ENCODE measurements at places on chromosomes 12 and 14. TPM values are rescaled to one million over a fixed set of nuclear protein-coding genes. Genes with fewer than 3 reads are reported as not detected.
A peak's percentile ranks its signal among the peaks of the same experiment; 100 is the strongest.

ZFYVE26 gene
- 22.8 TPM for total RNA-seq

NRXN3 gene
- not detected for total RNA-seq

SERPINA10 gene
- not detected for total RNA-seq

- no peak for DNase-seq
Measured at GRCh38 chr12:75694534-75695268, 183.3 kb upstream of the KRR1 start.

- no peak for DNase-seq
Measured at GRCh38 chr12:120468821-120469449, 613 bp downstream of the SRSF9 start.

- peak; percentile 63 for DNase-seq
Measured at GRCh38 chr12:76346798-76347420, 1.3 kb downstream of the BBS10 start.

DNA sequence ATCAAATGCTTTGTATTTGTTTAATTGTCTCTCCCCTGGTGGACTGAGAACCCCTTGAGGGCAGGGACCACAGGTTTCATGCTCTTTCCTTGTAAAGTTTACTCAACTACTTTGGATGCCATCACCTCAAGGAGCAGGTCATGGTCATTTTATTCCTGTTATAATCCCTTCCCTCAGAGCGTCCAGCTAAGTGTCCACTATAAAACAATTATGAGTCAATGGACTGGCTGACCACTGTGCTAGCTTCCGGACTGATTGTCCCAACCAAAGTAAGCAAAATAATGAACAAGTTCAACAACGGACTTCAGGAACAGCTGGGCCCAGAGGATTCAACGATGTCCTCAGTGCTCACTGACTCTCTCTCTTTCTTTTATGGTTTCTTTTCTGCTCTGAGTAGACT is 18.2 kb downstream of the AK7 start:
- no peak for DNase-seq

DNA sequence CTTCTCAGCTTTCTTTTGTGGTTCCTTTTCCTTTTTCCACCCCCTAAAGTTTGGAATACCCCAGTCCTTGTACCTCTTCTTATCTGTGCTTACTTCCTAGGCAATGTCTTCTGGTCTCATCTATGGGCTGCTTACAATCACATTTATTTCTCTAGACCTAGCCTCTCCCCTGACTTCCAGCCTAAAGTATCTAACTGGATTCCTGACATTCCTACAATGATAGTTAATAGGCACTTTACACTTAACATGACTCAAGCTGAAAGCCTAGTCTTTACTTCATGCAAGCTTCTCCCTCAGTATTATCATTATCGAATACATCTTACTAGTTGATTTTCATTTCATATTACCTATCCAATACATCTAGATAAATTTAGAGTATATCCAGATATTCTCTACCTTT is 21.2 kb downstream of the CLECL1 start:
- no peak for DNase-seq
